ENCODE measurements at places on chromosomes 12 and 14.

- no peak for DNase-seq
Observed at GRCh38 chr12:104372061-104372720, 68.7 kb downstream of the EID3 start.

DNA sequence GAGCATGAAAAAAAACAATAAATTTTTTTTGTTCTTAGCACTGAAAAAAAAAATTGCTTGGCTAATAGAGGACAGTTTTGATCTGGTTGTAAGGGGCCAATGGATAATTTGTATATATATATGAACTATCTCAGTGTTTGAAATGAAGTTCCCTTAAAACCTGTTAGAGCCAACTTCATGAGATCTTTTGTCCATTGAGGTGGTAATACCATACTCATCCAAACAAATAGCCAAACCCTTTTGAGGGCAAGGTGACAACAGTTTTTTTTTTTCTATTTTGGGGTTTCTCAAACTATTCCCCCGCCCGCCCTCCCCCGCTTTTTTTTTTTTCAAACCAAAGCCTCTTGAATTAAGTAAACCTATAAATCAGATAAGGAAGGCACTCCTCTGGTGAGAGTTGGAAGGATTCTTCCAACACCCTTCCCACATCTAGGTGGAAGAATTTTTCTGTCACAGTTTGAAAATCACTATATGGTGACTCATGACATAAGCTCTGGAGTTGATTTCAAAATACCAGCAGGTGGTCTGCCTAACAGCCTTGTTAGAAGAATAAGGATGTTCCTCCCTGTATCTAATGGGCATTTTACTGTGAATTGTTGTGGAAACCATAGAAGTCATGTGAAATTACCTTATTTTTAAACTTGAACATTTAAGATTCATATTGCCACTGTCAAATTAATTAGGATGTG lies 10.2 kb downstream of the ARHGAP5 start:
- no peak for DNase-seq

DNA sequence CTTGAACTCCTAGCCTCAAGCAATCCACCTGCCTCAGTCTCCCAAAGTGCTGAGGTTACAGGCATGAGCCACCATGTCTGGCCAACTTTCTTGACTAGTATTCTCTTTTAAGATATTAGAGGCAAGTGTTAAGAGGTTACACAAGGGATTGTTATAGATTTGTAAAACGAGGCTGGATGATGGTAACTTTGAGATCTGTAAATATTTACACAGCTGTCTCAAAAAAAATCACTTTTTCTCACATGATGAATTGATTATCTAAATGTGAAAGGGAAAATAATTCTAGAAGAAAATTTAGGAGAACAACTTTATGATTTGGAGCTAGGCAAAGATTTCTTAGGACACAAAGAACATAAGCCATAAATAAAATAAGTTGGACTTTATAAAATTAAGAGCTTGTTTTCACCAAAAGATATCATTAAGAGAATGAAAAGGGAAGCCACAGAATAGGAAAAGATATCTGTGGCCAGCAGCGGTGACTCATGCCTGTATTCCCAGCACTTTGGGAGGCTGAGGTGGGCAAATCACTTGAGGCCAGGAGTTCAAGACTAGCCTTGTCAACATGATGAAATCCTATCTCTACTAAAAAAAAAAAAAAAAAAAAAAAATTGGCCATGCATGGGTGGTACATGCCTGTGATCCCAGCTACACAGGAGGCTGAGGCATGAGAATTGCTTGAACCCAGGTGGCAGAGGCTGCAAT lies 77.4 kb downstream of the BBS10 start:
- DNase-seq: no peak

DNA sequence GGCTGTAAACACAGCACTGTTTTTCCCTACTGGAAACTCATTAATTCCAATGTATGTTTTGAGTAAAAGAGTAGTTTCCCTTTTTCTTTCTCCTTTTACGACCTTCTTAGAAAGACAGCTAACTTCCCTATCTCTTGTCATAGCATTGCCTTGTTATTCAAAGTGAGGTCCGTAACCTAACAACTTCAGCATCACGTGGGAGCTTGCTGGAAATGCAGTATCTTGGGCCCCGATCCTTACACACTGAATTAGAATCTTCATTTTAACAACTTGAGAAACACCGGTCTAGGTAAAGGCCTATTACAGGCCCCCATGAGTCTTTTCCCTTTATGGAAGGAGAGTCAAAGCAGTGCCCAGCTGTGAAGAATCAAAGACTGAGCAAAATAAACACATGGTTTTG lies 230.7 kb upstream of the PRKD1 start:
- DNase-seq: no peak

DNA sequence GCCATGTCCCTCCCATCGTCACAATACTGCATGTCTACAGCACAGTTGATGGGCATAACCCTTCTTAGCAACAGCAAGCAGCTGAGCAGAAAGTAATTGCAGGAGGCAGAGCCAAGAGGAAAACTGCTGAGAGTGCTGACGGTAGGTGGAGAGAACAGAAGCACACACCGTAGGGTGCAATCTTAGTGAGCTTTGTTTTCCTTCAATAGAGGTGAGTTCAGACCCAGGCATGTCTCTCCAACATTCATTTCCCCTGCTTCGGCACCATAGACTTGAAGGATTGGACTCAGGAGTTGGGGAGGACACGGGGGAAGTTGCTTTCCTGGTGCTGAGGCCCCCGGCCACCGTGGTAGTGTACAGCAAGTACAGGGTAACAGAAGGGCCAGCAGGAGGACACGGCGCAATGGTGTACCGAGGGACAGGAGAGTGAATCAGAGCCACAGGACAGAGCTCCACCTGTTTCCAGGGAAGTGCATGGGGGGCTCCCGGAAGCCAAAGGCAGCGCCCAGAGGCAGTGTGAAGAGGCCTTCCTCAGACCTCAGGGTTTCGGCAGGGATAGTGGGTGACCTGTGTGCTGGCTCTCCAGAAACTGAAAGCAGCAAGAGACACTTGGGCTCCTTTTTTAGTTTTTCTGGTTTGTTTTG lies 36.3 kb upstream of the SINHCAF start:
- no peak for DNase-seq

- DNase-seq: no peak
Observed at GRCh38 chr12:118237052-118237665, 101.2 kb downstream of the PEBP1 start.

- DNase-seq: no peak
Observed at GRCh38 chr12:29519585-29520182, 22.2 kb upstream of the OVCH1 start.

DNA sequence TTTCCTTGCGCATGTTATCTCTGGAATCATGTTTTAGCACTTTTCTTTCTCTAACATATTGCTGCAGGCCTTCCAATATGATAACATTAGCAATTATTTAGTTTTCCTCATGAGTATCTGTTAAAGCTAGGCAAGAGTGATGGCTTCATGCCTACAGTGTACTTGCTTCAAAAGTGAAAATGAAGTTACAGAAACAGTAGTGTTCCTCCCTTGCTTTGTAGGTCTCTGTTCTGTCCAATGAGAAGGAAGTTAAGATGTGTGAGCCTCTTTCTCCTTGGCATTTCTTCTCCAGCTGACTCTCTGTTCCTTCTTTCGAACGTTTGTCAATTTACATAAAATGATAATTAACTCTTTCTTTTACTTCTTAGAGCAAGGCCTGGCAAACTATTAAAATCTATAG lies 22.2 kb downstream of the LRRIQ1 start:
- no peak for DNase-seq

DNA sequence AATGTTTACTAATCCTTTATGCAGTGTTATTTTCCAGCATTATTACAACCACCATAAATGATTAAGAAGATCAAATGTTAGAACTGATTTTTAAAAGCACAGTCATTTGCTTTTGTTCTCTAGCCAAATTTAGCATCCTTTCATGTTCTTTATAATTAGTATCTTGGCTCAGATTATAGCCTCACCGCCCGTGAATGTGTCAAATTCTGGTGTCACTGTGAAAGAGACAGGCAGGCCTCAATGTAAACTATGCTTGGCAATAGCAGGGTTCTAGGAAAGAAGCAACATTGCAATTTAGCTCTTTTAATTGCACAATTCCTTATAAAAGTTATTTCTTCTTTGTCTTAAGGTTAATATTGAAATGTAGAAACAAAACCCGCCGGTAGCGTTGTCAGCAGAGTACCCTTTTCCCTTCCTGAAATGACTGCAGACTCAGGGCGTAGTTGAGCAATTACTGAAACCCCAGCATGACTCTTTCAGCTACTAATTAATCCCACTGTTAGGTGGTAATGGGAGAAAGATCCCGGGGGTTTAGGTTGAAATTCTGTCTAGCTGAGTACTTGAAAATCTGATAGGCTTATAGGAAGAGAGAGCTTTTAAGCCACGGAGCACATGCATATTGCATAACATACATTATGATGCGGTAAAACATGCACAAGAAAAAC lies 1600.5 kb upstream of the SEL1L start:
- DNase-seq: no peak

- no peak for DNase-seq
Observed at GRCh38 chr12:31533470-31533869, 57.5 kb downstream of the DENND5B start.

- no peak for DNase-seq
Observed at GRCh38 chr12:54596526-54596946, 8.1 kb upstream of the PPP1R1A start.

DNA sequence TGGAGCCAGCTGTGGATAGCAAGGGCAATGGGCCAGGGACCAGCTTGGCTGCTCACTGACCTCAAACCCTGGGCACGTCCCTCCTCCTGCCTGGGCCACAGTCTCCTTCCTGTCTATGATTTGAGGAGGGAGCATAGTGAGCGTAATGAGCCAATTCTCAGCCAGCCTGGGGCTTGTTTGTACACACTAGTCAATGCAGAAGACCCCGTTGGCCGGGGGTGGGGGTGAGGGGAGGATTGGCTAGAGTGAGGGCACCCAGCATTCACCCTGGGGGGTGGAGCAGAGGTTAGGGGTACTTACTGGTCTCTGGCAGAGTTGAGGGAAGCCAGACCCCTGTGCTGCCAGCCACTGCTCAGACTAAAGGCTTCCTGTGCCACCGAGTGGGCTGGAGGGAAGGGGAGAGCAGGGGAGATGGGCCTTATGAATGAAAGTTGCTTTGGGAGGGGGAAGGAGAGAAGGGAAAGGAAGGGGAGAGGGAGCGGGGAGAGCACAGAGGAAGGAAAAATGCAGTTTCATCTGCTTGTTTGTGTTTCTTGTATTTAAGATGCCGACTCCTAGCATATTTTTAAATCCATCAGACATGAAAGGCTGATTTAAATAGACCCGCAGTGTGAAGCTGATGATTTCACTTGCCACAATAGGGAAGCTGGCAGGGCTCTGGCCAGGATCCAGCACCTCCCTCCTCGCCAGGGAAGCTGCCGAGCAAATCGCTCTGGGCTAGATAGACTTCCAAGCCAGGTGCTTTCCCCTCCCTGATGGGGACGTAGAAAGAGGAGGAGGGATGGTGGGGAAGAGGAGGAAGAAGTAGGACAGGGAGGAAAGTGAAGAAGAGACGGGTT lies 114.0 kb downstream of the PRMT8 start:
- DNase-seq: no peak

DNA sequence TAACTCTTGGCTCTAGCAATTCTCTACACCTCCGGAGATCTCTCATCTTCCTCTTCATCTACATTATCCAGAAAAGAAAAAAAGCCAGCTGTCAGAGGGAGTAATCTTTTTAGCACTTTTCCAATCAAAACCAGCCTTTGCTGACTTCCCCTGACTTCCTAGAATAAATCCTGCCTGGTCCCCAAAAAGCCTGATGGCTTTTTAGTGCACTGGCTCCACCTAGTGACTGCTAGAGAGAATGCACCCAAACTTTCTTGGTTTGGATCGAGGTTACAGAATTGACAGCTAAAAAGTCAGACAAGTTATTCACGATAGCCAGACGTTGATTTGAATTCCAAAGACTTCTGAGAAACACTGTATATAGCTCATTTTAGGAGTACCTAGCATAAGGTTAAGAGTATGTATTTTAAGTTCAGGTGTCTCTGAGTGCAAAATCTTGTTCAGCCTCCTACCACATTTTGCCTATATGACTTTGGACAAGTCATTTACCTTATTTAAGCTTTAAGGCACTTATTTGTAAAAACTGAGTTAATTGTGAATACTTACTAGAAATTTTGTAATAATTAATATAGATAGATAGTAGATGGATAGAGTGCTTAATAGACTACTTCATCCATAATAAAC lies 185.7 kb upstream of the GRIN2B start:
- DNase-seq: no peak

- DNase-seq: no peak
Observed at GRCh38 chr14:96105926-96106441, 66.8 kb downstream of the C14orf132 start.

GRCh38 chr12:2960390-2960956 lies 1.3 kb downstream of the TEAD4 start:
- DNase-seq: no peak

- no peak for DNase-seq
Observed at GRCh38 chr14:104536942-104537612, 42.5 kb upstream of the C14orf180 start.

DNA sequence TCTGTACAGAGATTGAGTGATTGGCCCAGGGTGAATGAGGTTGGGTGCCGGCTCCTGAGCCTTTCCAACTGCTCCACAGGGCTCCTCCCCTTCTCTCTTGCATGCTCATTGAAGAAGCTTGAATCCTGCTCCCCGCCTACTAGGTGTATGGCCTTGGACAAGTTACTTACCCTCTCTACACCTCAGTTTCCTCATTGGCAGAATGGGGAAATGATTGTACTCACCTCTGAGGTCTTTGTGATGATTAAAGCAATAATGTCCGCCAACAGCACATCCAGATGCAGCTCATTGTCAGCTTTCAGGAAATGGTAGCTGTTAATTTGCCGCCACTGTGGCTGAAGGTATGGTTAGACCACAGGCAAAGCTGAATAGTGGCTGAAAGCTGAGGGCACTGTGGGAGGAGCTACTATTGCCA lies 174.1 kb downstream of the CRADD start:
- no peak for DNase-seq

DNA sequence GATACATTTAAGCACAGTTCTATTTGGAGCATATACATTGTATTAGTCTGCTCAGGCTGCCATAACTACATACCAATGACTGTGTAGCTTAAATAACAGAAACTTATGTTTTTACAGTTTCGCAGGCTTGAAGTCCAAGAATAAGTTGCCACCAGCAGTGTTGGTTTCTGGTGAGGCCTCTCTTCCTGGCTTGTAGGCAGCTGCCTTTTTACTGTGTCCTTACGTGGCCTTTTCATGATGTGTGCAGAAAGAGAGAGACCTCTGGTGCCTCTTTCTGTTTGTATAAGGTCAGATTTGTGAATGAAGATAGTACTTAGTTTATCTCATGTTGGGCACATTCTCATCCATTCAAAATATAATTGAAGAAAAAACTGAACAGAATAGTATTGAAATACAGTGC lies 636.6 kb downstream of the FLRT2 start:
- no peak for DNase-seq

GRCh38 chr12:66061557-66062289 lies 68.8 kb downstream of the LLPH start:
- no peak for DNase-seq

All from cortex of kidney (tissue), 1 donor.